Eye (tissue), 1 donor: ENCODE measurements at places on chromosomes 7 and 10.
A peak's percentile ranks its signal among the peaks of the same experiment; 100 is the strongest.

DNA sequence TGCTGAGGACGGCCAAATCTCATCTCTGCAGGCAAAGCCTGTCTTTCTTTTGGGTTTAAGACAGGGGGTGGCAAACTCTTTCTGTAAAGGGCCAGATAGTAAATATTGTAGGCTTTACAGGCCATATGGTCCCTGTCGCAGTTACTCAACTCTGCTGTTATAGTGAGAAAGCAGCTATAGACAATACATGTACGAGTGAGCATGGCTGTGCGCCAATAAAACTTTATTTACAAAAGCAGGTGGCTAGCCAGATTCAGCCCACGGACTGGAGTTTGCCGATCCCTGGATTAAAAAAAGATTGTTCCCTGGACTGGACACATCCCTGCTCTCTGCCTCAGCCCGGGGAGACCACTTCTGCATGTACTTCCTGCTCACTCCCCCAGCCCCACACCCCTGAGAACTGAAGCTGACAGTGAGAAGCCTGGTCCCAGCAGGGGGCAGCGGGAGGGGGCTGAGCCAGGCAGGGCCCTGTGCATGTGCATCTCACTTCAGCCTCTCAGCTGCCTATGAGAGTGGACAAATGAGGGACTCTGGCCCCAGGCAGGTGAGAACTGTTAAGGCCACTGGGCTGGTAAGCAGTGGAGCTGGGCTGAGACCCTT, 392.4 kb downstream of the PLXNA4 start:
- no peak for DNase-seq

DNA sequence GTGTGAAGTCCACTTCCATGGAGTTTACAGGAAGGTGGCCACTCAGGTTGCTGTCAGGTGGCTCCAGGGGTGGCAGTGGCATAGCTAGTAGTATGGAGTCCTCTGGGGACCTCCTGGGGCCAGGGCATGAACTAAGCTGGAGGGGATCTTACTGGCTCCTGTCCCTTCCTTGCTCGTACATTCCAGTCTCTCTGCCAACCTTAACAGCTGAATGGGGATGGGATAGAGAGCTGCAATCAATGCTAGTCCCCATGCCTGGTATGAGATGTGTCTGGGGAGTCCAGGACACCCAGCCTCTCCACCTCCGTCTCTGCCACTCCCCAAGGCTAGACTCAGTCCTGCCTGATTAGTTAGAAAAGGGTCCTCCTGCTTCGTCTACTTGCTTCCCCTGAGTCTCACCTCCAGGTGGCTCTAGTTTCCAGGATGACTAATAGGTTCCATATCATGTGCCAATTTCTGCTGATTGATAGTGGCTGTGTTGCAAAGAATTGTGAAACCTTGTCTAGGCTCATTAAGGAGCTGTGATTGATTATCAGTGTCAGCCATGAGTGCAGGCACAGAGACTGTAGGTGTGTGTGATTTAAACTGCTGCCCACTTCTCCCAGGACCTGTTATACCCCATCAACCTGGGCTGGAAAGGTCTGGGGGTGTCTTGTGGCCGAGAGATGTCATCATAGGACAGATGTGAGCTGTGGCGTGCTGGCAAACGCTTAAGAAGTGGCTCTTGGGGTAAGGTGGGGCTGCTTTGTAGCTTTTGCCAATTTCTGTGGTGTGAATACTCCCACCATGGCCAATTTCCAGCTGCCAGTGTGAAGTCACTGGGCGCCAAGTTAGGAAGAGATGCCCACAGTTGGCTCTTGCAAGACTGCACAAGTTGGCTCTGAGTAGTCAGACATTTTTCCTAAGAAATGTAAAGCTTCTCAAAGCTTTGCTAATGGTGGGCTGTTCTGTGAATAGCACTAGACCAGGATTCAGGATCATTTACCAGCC, 59.8 kb downstream of the COL13A1 start:
- DNase-seq = peak; percentile 83

- no peak for DNase-seq
Observed at GRCh38 chr7:128687131-128687530, 15.0 kb downstream of the GARIN1A start.

DNA sequence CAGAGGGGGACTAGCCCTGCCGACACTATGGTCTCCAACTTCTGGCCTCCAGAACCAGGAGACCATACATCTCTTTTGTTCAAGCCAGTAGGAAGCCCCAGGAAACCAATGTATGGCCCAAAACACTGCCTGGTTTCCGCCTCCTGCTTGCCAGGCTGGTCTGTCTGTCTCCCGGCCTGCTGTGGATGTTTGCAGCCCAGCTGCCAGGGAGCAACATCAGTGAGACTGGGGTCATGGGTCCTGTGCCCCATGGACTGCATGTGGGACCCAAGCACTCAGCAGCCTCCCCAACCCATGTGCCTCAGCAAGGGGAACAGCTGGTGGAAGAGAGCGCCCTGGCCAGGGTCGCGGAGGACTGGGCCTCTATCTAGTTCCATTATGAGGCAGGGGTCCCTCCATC, 33.4 kb upstream of the NUB1 start:
- no peak for DNase-seq

GRCh38 chr10:125661431-125661940, 21.5 kb downstream of the TEX36 start:
- no peak for DNase-seq

DNA sequence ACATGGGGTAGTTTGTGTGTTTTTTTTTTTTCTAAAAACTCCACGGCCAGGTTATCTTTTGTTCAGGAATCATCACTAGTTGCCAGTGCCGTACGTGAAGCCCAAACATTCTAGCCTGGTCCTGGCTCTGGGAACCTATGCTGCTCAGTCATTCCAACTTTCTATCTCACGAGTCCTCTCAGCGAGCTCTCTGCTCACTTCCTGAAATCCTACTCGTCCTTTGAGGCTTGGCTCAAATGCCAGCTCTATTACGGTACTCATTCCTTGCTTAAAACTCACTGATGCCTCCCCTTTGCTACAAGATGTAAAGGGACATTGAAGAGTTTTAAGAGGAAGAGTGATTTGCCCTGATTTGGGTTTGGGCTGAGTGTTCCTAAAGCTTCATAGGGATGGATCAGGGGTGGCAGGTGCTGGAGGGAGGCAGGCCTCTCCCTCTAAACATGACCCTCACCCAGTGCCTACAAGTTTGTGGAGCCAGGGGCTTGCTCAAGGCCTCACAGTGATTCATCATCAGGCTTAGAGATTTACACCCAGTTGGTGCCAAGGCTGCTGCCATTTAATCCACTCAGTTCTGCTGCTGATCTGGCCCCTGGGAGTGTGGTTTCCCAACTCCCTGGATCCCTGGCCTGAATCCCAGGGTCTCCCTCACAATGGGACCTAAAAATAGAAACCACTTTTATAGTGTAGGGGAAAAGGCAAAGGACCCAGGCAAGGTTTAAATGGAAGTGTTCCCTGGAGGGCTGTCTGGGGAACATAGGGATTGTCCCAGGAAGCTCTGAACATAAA, 46.1 kb upstream of the R3HCC1L start:
- DNase-seq = no peak

DNA sequence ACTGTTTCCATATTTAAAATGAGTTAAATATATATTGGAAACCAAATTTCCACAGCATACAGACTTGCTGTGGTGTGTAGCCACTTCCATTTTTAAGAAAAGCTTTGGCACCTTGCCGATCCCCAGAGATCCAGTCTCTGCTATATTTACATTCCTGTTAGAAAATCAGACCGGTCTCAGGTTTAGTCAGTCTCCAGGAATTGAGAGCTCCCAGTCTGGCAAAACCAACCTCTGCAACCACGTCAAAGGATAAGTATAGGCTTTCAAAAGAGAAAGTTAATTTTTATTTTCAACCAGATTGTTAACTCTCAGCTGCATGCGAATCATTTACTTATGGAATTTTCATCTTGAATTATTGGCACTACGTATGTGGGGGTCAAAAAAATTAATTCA, 28.2 kb downstream of the PUS7 start:
- peak; percentile 16 for DNase-seq

DNA sequence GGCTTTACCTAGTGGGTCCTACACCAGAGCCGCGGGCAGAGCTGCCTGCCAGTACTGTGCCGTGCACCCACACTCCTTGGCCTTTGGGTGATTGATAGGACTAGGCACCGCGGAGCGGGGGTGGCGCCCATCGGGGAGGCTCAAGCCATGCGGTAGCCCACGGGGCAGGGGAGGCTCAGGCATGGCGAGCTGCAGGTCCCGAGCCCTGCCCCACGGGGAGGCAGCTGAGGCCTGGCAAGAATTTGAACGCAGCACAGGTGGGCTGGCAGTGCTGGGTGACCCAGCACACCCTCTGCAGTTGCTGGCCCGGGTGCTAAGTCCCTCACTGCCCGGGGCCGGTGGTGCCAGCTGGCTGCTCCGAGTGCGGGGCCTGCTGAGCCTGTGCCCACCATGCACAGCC, 32.3 kb upstream of the KIAA1217 start:
- DNase-seq = no peak

- peak; percentile 60 for DNase-seq
Observed at GRCh38 chr7:93245525-93246432, 13.6 kb downstream of the VPS50 start.

- DNase-seq = peak; percentile 55
Observed at GRCh38 chr10:99522470-99523250, 10.1 kb upstream of the NKX2-3 start.

- no peak for DNase-seq
Observed at GRCh38 chr10:75470901-75471300, 39.5 kb downstream of the LRMDA start.

DNA sequence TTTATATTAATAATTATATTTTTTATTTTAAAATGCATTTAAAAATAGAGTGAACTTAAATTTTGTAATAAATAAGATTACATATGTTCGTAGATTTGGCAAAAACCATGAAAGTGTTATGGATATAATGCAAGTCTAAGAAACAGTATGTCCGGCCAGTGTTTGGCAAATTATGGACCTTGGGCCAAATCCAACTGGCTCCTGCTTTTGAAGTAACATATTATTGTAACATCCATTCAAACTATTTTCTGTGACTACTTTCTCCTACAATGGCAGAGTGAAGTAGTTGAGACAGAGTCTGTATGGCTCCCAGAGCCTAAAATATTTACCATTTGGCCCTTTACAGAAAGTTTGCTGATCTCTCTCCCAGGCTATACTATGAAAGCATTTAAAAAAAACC, 38.9 kb downstream of the TMEM229A start:
- DNase-seq = no peak

GRCh38 chr10:79059859-79060379, 8.8 kb upstream of the ZMIZ1 start:
- DNase-seq = no peak

- no peak for DNase-seq
Observed at GRCh38 chr10:43069579-43069978, 7.3 kb upstream of the RET start.

DNA sequence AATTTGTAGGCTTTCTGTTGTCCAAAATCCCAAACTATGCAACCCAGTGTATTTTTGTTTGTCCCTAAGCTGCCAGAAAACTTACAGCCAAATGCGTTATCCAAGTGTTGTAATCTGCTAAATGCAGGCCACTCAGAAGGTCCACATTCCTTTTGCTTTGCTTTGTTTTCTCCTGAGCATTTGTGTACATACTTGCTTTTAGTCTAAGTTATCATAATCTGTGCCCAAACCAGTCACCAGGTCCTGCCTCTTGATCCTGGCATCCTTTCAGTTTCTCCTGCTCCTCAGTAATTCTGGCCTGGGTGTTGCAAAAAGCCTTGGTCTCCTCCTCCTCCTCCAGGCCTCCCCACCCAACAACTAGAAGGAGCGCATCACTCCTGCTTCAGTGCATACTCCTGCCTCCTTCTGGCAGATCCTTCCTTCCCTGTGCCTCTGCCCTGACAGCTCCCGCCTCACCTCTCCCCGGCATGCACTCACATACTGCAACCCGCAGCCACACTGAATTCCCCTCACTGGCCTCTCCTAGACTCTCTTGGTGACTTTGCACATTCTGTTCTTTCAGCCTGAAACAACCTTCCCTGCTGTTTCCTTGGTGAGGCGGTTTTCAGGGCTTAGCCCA, 2.3 kb downstream of the DENND2A start:
- peak; percentile 68 for DNase-seq

- DNase-seq = no peak
Observed at GRCh38 chr7:158476331-158476932, 111.2 kb downstream of the PTPRN2 start.

- DNase-seq = no peak
Observed at GRCh38 chr7:7104314-7104698, 78.0 kb upstream of the C1GALT1 start.

DNA sequence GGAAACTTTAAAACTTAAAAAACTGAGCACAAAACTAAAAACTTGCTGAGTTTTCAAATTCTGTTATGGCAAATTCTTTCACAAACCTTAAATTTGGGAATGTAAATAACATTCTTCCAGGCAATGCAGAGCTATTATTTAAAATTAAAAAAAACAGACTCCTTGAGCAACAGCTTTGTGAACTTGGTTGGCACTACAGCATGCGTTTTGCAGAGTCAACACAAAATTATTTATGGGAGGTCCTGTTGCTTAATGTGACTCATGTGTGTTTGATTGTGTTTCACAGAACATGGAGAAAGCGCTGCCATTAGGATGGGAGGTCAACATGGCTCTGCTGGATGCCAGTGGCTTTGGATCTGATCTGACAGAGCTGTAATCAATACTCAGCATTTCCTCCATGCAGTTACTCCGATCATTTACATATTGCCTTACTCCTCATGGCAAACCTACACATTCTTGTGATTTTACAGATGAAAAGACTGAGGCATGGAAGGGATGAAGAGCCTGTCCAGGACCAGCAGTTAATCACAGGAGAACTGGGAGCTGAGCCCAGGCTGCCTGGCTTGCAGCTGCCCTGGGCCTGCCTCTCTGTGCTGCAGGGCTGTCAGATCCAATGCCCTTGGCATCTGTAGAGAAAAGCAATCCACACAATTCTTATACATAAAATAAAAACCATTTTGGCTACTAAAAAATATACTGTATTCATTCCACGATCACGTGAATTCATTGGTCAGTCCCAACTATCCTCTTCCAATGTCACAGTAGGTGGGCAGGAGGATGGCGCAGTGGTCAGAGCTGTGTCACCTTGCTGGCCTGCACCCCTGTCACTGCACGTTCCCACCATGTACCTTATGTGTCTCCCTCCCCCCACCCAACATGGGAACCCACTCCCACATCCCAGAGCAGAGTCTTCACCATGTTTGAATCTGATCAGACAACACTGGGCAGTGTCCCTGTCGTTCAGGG, 200.9 kb downstream of the CXCL12 start:
- no peak for DNase-seq

GRCh38 chr7:150744041-150744656, 6.9 kb downstream of the GIMAP5 start:
- DNase-seq = no peak

- no peak for DNase-seq
Observed at GRCh38 chr7:46424934-46425333, 503.9 kb upstream of the IGFBP3 start.

DNA sequence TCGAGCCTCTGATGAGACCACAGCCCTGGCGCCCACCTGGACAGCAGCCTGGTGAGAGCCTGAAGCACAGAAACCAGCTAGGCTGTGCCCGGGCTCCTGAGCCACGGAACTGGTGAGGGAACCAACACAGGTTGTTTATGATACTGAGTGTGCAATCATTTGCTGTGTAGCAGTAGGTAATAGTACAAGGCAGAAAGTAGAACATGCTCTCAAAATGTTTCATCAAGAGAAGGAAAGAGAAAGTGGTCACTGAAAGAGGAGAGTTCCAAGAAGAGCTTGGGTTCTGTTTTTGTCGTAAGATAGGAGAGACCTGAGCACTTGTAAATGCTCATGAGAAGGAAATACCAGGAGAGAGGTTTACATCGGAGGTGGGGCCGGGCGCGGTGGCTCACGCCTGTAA, 208.2 kb downstream of the FAM107B start:
- DNase-seq = no peak
